ENCODE measurements at places on chromosomes 5 and 9.

DNA sequence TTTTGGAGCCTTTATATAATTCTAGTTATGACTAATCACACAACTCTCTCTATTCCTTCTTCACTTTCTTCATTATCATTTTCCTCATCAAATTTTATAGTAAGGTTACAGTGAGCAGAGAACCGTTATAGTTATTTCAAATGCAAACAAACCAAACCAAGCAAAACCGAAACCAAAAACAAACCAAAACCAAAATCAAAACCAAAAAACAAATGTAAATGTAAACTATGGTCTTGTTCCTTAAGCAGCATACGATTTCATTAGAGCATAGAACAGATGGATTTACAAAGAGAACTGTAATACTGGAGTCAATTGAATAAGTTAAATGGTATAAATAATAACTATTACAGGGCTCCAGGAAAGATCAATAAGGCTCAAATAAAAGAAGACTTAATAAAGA lies 447.1 kb downstream of the LRRC70 start:
- no peak for DNase-seq

DNA sequence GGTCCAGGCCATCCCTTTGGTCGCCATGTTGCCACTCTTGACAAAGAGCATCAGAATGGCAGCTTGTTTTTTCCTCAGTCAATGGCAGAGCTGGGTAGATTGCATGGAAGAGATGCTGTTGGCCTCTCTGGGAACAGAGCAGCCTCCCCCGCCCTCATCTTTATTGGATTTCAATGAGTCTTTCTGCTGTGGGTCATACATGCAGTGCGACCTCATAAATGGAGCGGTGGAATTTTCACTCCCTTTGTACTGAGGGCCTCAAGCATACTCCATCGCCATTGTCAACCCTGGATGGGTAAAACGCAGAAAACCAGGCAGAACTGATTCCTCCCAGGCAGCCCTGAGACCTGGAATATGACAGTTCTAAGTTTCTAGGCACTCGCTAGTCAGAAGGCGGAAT lies 71.8 kb downstream of the ZNF618 start:
- no peak for DNase-seq

DNA sequence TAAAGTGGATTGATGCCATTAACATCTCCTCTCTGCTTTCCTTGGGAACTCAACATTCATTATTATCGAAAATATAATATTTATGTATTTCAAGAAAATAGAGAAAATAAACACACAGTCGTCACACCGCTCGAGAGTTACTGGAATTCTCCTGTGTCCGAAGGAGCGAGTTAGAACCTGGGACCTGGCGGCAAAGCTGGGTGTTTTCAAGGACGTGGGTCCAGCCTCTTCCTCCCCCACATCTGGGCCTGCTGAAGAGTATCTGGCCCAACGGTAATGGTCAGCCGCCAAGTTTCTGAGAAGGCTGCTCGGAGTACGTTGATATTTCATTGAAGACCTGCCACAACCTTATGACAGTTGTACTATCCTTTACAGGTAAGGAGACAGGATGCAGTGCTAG lies 47.9 kb downstream of the IRX2 start:
- DNase-seq: no peak

- DNase-seq: no peak
Measured at GRCh38 chr9:37942621-37943344, 38.9 kb upstream of the SLC25A51 start.

DNA sequence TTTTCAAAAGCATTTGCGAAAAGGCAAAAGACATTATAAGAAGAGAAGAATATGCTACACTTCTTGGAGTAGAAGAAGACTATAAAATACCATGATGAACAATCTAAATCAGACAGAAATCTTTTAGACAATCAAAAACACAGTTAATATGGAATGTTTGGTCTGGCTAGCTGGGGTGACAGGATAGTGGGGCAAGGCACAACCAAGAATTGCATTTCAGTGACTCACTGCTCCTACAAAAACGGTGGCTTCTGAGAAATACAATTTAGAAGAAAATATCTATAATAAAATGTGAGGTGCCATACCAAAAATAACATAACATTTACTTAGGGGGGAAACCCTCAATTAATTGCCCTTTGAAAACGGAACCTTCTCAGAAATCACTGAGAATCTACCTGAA lies 363.4 kb downstream of the NPR3 start:
- no peak for DNase-seq

DNA sequence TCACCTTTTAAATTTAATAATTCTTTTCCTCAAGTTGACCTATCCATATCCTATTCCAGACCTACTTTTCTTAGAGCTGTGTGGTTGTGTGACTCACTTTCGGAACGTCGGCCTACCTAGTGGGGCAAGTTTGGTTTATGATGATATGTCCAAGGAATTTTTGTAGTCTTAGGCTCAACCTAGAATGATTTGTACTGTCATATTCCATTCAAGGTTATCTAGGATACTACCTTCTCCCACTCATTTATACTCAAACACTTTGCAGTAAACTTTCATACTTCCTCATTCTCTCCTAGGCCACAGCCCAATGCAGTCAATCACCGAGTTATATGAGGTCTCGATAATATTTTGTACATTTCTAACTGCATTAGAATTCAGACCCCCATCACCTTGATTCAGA lies 61.9 kb downstream of the PIK3R1 start:
- DNase-seq: no peak

GRCh38 chr9:91376239-91376638 lies 14.5 kb upstream of the AUH start:
- no peak for DNase-seq

- DNase-seq: no peak
Measured at GRCh38 chr5:178416919-178417318, 173.3 kb downstream of the COL23A1 start.

DNA sequence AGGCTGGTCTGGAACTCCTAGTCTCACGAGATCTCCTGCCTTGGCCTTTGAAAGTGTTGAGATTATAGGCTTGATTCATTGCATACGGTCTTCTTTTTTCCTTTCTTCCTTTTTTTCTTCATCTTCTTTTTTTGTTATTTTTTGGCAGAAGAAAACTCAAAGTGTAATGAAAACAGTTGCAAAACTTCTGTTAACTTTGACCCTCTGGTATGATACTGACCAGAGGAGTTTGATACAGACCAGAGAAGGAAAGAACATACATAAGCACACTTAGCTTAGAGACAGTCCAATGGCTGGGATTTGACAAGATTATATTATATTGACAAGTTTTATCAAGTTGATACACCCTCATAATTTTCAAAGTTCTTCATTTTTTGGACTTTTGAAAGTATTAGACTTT lies 181.2 kb downstream of the NFIB start:
- DNase-seq: no peak

DNA sequence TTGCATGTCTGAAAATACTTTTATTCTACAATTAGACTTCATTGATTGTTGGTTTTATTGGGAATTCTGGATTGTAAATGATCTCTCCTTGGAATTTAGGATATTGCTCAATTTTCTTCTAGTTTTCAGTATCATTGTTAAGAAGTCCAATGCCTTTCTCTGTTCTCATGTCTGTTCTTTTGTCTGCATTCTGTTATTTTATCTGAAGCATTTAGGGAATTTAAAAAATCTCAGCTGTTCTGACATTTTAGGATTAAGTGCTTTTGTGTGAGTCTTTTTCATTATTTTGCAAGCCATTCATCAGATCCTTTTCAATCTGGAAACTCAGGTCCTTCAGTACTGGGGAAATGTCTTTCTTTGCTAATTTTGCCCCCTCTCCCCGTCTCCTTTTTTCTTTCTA lies 4.4 kb upstream of the FER start:
- no peak for DNase-seq

DNA sequence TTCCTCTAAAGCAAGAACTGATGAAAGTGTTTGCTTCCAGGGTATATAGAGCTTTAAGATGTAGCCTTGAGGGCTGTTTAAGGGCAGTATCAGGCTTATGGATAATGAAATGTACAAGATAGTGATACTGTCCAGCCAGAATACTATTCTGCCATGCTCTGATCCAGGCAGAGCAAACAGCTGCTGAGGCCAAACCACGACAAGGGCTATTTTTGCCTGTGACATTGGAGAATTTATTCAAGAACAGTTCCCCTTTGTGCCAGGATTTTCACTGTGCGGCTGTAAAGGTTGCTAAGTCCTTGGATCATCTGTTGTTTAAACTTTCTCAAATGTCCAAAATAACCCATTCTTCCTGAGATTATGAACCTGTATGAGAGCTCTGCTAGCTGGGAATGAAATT lies 70.4 kb downstream of the OTP start:
- DNase-seq: no peak

DNA sequence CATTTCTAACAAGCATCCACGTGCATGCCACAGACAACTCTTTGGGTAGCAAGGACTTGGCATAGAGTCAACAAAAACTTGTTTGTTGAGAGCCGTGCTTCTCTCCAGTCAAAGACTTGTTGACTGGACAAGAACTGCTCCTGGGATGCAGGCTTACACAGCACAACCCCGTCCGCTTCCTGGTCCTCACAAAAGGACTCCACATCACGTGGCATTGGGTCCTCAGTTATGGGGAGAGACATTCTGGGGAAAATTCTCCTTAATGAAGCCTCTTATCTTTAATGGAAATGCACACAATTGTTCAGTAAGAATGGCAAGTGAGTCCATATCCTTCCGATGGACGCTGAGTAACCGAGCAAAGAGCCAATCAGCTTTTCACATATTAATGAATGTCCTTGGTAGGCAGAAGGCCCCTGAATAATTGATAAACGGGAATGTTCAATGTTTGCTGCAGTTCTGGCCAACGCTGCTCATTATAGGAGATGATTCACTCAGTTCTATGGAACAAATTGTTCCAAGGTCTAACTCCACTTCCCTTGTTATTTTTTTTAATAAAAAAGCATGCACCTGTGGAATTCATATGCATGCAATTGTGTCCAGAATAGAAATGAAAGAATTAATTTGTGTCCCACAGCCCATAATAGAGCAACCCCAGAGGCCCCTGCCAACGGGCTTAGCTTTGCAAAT lies 97.0 kb upstream of the ZNF366 start:
- DNase-seq: no peak

DNA sequence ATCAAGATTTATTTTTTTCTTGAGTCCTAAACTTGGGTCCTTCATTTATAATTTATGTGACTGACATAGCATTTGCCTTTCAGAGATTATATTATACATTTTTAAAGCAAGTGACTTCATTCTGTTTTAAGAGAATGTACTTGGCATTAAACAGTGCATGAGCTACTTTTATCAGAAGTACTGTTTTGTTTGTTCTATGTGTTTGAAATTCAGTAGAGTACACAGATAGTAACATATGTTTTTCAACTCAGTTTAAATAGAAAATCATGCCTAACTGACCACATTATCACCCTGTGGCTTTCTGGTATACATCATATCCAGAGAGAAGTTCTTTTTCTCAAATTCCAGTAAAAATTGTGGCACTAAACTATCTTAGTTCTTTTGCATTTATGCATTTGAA lies 335.3 kb upstream of the CDH18 start:
- DNase-seq: no peak

DNA sequence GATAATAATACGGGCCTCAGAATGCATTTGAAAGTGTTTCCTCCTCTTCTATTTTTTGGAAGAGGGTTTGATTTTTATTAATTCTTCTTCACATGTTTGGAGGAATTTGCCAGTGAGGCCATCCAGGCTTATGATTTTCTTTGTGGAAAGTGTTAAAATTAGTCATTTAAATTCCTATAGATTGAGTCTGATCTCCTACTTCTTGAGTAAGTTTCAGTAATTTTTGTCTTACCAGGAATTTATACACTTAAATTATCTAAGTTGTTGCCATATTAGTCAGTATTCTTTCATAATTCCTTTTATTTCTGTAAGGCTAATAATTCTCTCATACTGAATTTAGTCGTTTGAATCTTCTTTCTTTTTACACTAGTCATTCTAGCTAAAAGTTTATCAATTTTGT lies 25.2 kb upstream of the HAPLN1 start:
- DNase-seq: no peak

DNA sequence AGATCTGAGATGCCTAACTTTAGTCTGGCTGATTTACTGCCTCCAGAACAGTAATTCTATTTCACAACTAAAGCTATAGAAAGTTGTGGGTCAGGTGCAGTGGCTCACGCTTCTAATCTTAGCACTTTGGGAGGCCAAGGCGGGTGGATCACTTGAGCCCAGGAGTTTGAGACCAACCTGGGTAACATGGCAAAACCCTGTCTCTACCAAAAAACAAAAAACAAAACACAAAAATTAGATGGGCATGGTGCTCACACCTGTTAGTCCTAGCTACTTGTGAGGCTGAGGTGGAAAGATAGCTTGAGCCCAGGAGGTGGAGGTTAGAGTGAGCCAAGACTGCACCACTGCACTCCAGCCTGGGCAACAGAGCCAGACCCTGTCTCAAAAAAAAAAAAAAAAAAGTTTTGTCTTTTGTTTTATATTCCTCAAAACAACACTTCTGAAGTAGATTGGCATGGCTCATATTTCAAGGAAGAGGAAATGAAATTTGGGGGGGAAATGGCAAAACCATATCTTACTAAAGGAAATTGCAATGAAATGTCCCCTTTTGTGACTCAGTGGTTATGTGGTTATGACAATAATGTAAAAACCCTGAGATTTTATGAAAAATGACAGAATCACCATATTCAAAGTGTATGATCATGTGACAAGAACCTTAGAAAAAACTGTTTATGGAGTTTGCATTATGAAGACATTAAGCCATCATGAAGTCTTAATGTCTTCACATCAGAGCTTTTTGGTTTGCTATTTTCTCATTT lies 16.2 kb downstream of the FNBP1 start:
- no peak for DNase-seq

- DNase-seq: peak; percentile 81
Measured at GRCh38 chr5:173618927-173619519, 2.6 kb upstream of the BOD1 start.

GRCh38 chr5:96729156-96729555 lies 67.0 kb downstream of the CAST start:
- peak; percentile 24 for DNase-seq

DNA sequence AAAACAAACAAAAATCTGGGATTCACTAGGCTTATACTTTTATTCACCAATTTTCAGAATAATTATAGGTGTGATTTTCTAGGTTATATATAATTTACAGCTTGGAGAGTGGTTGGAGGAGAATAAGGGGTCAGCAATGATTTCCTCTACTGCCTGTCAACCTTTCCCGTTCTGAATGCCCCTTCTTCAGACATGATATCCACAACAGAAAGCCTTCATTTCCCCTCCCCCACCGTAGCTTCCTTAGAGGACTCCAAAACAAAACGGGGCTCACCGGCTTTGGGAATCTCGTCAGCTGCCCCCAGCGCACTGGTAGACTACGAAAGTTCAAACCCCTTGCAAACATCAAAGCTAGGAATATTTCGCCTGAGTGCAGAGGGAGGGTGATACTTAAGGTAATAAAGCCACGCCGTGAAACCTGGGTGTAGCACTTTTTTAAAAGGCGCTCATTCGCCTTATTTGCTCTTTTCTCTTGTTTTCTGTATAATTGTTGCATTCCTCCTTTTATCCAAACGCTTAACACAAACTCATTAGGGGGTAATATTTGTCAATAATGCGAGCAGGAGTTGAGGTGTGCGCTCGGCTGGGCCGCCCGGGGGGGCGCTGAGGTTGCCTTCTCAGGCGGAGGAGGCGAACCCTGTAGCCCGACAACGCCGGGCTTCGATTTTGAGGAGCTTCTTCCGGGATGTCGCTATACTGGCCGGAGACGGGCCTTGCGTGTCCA lies 2.4 kb downstream of the OTP start:
- no peak for DNase-seq
